ENCODE measurements at places on chromosomes 1 and 21. TPM values are rescaled to one million over a fixed set of nuclear protein-coding genes. Genes with fewer than 3 reads are reported as not detected.
A peak's percentile ranks its signal among the peaks of the same experiment; 100 is the strongest.

Gene TEDDM1
- total RNA-seq: not detected

GRCh38 chr1:100037927-100038659 lies 68.3 kb downstream of the SLC35A3 start:
- no peaks in the 10 kb centered on the region for H3K27me3 ChIP-seq
- H3K4me3 ChIP-seq: peak overlapping the region; percentile 95
- peaks cover 31% of the 10 kb centered on the region for H3K36me3 ChIP-seq
- peak overlapping the region; percentile 99 for H3K27ac ChIP-seq
- H3K4me1 ChIP-seq: peaks cover 54% of the 10 kb centered on the region

Gene SHISAL2A
- 11.4 TPM for total RNA-seq

DNA sequence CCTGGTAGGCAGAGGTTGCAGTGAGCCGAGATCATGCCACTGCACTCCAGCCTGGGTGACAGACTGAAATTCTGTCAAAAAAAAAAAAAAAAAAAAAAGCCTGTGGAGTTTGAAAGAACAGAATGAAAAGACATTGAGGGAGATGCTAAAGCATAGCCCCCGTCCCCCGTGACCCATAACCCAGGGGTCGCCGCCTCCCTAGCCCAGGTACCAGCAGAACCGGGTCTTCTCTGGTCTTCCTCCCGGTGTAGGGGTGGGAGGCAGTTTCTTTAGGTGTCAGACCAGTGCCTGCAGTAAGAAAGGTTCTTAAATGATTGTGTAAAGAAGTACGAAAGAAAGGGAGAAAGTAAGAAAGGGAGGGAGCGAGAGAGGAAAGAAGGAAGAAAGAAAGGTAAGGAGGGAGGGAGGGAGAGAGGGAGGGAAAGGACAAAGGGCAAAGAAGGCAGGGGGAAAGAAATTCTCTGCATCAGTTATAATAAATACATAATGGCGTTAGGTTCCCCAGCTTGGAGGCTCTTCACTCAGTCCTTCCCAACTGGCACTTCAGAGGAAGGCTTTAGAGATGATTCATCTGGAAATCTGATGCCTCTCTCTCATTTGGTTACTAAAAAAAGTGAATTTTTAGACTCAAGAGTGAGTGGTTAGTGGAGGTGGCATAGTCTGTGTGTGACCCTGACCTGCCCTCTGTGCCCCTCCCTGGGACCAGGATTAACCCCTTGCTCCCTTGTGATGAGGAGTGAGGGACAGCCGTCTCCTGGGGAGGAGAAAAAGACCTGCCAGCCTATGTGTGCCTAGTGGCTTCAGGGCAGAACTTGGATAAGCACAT lies 1.1 kb downstream of the IL24 start:
- peaks cover 41% of the 10 kb centered on the region for H3K36me3 ChIP-seq
- no peak for DNase-seq
- peak overlapping the region; percentile 87 for H3K4me3 ChIP-seq
- peak overlapping the region; percentile 98 for H3K27ac ChIP-seq

GRCh38 chr1:208040821-208041297 lies 129.9 kb upstream of the CD34 start:
- no peaks in the 10 kb centered on the region for H3K36me3 ChIP-seq
- H3K4me1 ChIP-seq: no peaks in the 10 kb centered on the region
- H3K4me3 ChIP-seq: no peak overlapping the region

Gene SERTAD4
- not detected for total RNA-seq

DNA sequence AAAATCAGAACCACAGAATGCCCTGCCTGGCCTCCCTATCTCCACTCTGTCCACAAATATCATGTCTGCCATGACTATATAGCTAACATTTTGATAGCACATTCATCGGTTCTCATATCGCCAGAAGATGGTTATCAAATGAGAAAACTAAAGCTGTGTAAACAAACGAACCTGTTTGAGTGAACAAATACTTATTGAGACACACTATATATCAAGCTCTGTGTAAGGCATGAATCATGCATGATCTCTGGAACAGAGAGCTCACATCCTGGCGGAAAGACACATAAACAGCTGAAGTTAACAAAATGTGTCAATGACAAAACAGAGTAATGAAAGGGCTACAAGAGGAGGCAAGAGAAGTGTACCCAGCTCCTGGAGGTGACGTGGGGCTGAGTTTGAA lies 13.1 kb downstream of the KCND3 start:
- peaks cover 36% of the 10 kb centered on the region for H3K27me3 ChIP-seq
- DNase-seq: no peak
- H3K4me1 ChIP-seq: no peaks in the 10 kb centered on the region
- H3K36me3 ChIP-seq: no peaks in the 10 kb centered on the region

DNA sequence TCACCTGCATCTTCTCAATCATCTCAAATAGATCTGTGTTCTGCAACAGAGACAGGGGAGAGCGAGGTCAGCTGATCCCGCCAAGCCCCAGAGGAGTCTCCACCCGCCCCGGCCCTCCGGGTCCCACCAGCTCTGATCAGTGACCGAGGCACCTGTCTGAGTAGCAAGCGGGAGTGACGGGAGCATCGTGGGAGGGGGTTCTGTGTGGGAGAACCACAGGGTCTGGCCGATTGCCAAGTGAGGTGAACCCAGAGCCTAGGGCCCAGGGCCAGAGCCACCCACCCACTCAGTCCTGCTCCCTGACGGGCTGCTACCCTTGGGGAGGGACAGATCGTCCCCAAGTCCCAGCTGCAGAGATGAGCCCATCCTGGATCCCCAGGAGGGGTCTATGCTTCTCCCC lies 49.1 kb downstream of the RAP1GAP start:
- H3K36me3 ChIP-seq: no peaks in the 10 kb centered on the region
- H3K4me1 ChIP-seq: peaks cover 4% of the 10 kb centered on the region
- no peak overlapping the region for H3K27ac ChIP-seq
- DNase-seq: no peak

Gene OR2T12
- not detected for total RNA-seq

DNA sequence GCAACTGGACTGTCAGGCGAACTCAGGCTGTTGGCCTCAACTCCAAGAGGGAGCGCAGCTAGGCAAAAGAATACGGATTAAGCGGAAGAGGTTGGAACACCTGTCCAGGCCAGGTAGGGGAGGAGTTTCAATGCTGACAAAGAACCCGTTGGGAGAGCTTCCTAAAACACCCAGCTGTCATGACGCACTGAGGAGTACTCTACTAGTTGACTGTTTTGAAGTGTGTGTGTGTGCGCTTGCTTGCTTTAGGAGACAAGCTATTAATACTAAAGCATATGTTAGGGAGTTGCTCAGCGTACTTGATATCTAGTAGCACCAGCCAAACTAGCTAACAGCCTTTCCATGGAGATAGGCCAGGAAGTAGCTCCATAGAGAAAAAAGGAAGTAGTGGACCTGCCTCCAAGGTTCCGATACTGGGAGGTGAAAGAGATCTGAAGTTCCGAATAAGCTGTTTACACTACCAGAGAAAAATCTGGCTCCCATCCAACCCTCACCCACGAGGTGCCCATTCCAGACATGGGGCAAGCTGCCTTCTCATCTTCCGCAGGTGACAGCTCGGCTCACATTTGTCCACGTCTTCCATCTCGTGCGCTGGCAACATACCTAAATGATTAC lies 974 bp upstream of the FNBP1L start:
- peak; percentile 11 for DNase-seq
- peaks cover 39% of the 10 kb centered on the region for H3K27me3 ChIP-seq
- peak overlapping the region; percentile 28 for H3K4me3 ChIP-seq
- H3K4me1 ChIP-seq: peaks cover 10% of the 10 kb centered on the region

DNA sequence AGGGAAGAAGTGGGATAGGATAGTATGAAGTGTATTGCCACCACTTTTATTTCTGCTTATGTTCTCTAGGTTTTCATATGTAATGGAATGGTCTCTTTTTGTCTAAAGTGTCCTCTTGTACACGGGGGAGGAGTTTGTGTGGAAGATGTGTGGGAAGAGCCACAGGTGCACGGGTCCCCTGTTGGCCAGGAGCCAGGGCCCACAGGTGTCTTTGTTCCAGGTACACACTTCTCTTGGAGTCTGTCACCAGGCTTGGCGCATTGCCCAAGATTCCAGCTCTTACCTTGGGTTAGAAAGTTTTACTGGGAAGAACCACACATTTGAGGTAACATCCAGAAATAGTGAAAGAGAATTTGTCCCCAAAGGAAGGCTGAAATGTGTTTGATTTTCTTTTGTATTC lies 10.5 kb downstream of the TENT5C start:
- peaks cover 52% of the 10 kb centered on the region for H3K4me1 ChIP-seq
- no peak overlapping the region for H3K27ac ChIP-seq
- DNase-seq: no peak
- no peak overlapping the region for H3K4me3 ChIP-seq
- H3K27me3 ChIP-seq: peaks cover 5% of the 10 kb centered on the region

Gene KIAA0040
- total RNA-seq: 19.5 TPM

- H3K4me1 ChIP-seq: no peaks in the 10 kb centered on the region
- no peak overlapping the region for H3K27ac ChIP-seq
- H3K4me3 ChIP-seq: no peak overlapping the region
- H3K27me3 ChIP-seq: no peaks in the 10 kb centered on the region
- no peaks in the 10 kb centered on the region for H3K36me3 ChIP-seq
- DNase-seq: no peak
These were observed 55.4 kb downstream of the UBIAD1 start for GRCh38 chr1:11328444-11328843.

- peaks cover 31% of the 10 kb centered on the region for H3K4me1 ChIP-seq
- H3K27ac ChIP-seq: no peak overlapping the region
- H3K27me3 ChIP-seq: no peaks in the 10 kb centered on the region
- H3K4me3 ChIP-seq: no peak overlapping the region
These were observed 80.3 kb downstream of the RGL1 start for GRCh38 chr1:183885142-183885735.

DNA sequence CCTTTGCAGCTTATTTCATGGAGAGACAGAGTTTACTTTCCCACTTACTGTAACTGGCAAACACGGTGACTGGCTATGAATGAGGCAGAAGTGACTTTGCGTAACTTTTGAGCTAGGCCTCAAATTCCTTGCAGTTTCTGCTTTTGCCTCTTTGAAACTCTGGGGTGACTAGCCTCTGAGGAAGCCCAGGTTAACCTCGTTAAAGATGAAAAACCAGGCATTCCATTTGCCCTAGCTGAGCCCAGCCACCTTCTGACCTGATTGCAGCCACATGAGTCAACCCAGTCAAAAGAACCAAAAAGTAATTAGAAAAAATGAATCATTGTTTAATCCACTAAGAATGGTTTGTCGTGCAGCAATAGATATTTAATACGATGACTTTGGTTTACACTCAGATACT lies 20.4 kb downstream of the PRMT6 start:
- no peak for DNase-seq
- no peaks in the 10 kb centered on the region for H3K36me3 ChIP-seq
- H3K4me3 ChIP-seq: no peak overlapping the region
- no peaks in the 10 kb centered on the region for H3K4me1 ChIP-seq
- peaks cover 9% of the 10 kb centered on the region for H3K27me3 ChIP-seq

DNA sequence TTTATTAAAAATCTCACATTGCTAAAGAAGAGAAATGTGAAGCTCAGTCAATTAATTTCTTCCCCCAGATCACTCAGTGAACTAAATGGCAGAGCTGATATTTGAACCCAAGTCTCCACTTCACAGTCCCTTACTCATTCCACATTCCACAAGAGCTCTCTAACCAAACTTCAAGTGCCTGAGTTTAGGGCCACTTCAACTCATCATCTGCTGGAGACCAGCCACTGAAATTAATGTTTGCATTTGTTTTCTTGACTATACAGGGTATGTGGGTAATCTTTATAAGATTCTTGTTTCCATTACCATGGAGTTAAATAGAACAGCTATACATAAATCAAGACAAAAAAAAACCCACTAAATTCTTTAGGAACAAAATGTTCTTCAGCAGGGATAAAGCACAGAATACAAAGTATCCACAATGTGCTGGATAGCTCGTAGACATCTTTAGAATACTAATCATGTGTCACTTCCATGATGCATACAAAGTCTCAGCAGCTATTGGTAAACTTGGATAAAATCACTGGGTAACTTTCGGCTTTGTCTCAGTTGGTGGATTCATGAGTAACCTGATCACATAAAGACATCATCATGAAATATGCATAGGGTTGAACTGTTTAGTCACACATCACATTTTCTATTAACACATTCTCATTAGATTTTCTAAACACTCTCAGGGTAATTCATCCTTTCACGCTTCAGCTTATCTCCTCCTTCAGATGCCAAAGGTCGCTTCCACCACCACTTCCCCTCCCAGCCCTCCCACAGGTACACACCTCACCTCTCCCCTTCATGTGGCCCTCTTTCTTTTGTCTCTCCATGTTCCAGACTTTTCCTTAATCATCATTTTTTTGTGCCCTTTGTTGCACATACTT lies 89.8 kb downstream of the LRRC53 start:
- no peak for DNase-seq
- H3K27ac ChIP-seq: no peak overlapping the region
- no peak overlapping the region for H3K4me3 ChIP-seq
- H3K36me3 ChIP-seq: no peaks in the 10 kb centered on the region
- H3K4me1 ChIP-seq: no peaks in the 10 kb centered on the region

DNA sequence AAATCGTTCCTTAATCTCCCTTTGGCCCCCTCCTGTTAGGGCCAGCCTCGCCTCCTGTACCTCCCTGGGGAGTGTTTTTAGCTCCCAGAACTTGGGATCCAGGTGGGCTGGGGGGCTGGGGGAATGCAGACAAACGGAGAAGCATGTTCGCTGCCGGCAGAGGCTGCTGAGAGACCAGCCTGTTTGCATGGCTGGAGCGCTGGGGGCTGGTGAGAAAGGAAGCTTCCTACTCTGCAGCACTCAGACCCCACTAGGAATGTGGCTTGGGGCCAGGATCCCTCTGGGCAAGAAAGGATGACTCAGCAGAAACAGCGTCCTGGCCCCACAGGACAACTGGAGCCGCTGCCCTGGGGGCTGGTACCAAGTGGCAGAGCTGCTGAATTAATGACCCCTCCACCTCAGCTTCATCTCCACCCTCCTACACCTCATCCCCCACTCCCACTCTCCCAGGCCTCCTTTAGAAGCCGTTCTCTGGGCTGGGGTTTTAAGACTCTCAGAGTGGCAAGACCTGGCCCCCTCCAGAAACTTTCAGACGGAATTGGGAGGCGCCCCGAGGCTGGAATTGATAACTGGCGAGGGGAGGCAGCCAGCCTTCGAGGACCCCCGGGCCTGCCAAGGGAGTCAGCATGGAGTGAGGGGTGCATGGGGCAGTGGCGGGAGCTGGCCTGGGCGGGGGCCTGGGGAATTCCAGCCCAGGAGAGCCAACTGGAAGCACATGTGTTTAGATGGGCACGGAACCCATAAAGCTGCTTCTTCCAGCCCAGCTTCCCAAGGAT lies 28.5 kb upstream of the EPS8L3 start:
- H3K27me3 ChIP-seq: no peaks in the 10 kb centered on the region
- peaks cover 57% of the 10 kb centered on the region for H3K4me1 ChIP-seq
- H3K4me3 ChIP-seq: no peak overlapping the region
- DNase-seq: no peak

Gene UMODL1
- not detected for total RNA-seq

DNA sequence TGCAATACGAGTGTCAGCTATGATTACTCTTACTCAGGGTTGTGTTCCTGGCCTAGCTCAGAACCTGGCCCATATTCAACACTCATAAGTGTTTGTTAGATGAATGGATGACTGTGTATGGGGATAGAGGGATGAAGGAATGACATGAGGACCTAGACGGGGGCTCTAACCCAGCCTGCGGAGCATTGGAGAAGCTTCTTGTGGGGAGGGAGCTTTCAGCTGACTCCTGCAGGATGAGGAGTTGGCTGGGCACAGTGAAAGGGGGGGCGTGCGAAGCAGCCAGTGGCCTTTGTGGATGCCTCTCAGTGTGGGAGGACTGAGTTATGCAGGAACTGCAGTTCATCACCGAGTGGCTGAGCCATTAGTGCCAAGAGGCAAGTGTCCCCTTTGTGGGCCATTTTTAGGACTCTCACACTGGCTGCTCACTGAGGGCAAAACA lies 1.2 kb upstream of the EXTL1 start:
- no peaks in the 10 kb centered on the region for H3K27me3 ChIP-seq
